ENCODE measurements at places on chromosomes 4 and X.

- no peak for DNase-seq
Observed at GRCh38 chr4:153095448-153096204, 108.6 kb upstream of the TRIM2 start.

- no peak for DNase-seq
Observed at GRCh38 chr4:5051278-5052203, at the start of gene STK32B. STK32B (plus strand) TSS chr4:5051480.

DNA sequence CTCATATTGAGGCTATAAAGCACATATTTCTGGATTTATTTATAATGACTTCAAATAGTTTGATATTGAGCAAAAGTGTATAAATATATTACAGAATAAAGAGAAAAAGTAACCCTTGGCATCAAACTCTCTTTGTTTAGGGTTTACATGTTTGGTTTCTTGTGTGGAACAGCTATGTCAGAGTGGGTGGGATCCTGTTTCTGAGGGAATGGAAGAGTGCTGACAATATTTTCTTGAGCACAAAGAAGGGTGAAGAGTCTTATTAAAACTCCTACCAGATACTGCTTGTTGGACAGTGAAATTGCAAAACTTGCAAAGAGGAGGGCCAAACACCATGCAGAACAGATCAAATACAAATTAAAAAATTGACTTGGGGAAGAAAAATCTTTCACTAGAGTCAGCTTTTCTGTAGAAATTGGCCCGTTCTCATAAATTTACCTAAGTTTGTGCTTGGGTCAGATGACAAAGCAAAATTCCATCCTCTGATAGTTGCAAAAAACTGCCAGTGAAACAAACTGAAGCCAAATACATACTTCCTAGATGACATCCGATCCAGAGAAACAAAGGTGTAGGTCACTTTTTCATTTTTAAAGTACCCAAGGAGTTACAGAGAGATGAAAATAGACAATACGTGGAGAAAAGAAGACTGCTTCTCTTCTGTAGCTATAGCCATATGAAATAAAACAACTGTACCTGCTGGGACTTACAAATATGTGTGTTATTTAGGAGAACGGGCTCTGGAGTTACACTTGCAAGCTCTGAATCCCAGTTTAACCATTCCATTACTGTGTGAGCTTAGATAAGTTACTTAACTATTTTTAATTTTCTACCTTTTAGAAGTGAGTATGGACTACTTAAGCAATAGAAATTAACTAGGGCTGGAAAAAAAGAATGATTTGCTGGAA lies 133.3 kb downstream of the MAML3 start:
- DNase-seq = no peak

GRCh38 chr4:120718979-120719566 lies 203.5 kb downstream of the PRDM5 start:
- DNase-seq = no peak

GRCh38 chr4:1296324-1297022 lies 6.8 kb downstream of the MAEA start:
- no peak for DNase-seq

DNA sequence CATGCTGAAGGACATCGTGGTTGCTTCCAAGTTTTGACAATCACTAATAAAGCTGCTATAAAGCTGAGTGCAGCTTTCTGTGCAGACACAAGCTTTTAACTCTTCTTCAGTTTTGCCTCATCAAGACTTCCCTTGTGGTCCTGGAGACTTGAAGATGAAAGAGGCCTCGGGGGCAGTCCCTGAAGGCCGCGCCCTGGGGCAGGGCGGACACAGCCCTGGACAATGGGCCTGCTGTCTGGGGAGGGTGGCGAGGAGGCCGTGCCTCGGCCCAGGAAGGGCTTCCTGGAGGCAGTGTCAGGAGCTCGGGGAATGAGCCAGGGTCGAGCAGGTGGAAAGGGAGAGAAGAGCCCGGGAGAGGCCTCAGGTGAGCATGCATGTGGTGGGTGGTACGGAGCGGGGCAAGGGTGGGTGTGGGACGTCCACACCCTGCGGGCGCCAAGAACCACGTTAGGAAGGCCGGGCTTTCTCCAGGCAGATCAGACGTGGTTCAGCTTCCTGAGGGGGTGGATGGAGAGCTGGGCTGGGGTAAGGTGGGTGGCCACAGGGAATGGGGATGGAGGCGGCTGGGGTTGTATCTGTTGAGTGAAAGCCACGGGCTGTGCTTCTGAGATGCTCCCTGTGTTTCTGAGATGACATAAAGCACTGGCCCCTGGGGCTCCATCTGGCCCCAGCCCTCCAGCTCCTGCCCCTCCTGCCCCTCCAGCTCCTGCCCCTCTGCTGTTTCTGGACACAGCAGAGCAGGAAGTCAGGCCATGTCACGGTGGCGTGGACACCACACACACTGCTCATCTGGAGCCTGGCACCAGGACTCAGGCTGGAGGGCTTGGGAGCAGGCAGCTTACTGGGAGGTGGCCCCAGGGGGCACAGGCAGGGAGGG lies 21.5 kb downstream of the ADRA2C start:
- no peak for DNase-seq

GRCh38 chr4:188612659-188613058 lies 473.4 kb downstream of the TRIML1 start:
- DNase-seq = no peak

All from stimulated activated CD8-positive, alpha-beta memory T cell treated with anti-CD3 and anti-CD28 coated beads, Interleukin-4, amount 100 ng/mL, for 4 hours (primary cell).